ENCODE measurements at places on chromosomes 3 and 15.

DNA sequence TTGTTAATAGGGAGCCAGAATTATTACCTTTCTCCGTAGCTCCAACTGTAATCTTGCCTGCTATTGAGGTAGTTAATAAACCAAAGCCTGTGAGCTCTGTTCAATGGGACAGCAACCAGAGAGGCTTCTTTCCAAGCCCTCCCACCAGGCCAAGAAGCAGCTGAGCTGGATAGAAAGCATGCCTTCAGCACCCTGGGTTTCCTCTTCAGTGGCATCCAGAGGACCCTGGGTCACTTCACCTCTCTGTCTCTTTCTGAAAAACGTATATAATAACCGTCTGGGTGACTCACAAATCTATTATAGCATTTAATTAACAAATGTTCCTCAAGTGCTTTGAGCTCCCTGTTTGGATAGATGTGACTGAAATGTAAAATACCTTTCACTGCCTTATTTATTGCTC is 420.0 kb downstream of the LPP start:
- DNase-seq, result no peak

- no peak for DNase-seq
Observed at GRCh38 chr3:15682561-15683185, 81.1 kb downstream of the BTD start.

- DNase-seq, result no peak
Observed at GRCh38 chr3:57009367-57009766, 51.1 kb upstream of the SPATA12 start.

DNA sequence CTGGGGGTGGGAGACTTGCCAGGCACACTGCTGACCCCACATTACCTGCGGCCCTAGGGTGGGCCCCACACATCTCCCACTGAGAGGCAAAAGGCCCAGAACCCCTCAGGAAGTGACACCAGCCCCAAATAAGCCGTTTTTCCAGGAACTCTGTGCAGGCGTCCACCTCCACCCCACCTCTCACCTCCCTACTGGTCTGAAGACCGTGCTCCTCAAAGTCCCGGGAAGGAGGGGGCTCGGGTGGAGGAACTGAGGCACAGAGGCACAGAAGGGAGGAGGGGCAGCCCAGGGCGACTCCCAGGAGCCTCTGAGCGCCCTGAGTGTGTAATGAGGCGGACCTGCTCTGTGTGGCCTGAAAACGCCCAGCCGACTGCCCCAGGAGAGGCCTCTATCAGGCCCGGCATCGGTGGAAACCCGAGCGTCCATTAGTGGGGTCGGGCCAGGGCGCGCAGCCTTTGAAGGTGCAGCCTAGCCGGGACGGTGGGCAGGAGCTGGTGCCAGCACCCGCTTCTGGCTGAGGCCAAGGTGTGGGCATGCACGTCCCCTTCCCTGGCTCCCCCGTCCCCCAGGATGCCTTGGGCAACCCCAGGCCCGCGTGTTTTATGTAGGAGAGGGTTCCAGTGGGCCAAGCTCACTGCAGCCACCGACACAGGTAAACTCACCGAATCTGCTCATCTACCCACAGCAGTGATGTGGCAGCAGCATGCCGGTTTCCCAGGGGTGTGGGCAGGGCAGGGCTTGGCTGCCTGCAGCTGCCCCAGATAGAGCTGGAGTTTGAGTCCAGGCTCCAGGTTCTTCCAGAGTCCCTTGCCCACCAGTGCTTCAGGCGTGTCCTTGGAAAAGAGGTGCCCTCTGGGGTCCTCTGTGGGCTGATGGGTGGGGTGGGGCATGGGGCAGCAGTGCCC is 55.8 kb downstream of the DNAJB8 start:
- no peak for DNase-seq

- no peak for DNase-seq
Observed at GRCh38 chr3:108060331-108060730, 30.5 kb downstream of the CD47 start.

GRCh38 chr3:179969525-179969924 is 67.2 kb downstream of the PEX5L start:
- DNase-seq, result no peak

DNA sequence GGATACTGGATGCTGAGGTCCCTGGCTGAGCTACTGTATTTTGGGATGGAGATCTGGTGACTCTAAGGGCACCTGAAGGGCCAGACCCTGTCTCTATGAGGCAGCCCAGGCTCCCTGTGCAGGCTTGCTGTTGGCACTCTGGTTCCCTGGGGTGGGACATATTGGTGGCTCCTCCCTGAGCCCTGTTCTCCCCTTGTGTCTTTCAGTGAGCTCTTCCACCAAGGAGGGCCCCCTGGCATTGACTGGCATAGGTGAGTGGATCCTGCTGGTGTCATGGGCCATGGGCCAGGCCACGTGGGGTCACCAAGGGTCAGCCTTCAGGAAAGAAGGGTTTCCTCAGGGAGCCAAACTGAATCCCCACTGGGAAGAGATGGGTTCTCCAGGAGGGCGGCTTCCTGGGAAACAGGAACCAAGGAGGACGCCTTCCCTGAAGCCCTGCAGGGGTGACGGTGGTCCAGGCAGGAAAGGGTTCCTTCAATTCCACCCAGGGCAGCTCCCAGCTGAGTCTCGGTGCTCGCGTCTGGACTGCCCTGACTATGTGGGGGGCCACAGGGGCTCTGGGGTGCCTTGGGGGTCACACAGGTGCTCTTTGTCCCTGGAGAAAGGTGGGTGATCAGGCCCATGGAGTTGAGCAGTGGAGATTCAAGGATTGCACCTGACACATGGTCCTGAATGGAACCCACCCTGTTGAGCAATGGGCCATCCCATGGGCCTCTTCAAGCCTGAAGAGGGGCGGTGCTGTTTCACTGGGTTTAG is 220.4 kb downstream of the SNRPN start:
- no peak for DNase-seq

DNA sequence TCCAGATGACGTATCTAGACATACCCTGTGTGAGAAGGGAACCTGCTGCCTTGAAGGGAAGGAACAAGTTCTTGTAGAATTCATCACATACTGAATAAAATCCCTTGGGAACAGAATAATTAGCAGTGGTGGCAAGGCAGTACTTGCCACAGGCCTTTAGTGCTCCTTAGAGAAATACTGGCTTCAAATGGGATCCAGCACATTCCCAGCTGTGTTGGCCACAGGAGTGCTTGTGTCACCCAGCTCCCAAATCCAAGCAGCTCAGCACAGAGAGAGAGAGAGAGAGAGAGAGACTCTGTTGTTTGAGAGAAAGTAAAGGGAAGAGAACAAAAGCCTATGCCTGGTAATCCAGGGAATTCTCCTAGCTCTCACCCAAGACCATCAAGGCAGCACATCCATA is 969.0 kb upstream of the ALCAM start:
- DNase-seq, result no peak

Data from CD4-positive, alpha-beta T cell treated with Interferon gamma for 1 hour (primary cell).